ENCODE measurements at places on chromosomes 2 and 18. TPM values are rescaled to one million over a fixed set of nuclear protein-coding genes. Genes with fewer than 3 reads are reported as not detected.

The GKN1 gene
- total RNA-seq: not detected

The MDH1B gene
- 2.0 TPM for total RNA-seq

The GPAT2 gene
- not detected for total RNA-seq

The CD302 gene
- total RNA-seq: 1.0 TPM

The DAPL1 gene
- not detected for total RNA-seq

The ASB18 gene
- total RNA-seq: not detected

The TGFA gene
- 1.4 TPM for total RNA-seq

The ST8SIA3 gene
- total RNA-seq: 3.1 TPM

The ABCG8 gene
- not detected for total RNA-seq

The LHCGR gene
- total RNA-seq: 0.12 TPM

DNA sequence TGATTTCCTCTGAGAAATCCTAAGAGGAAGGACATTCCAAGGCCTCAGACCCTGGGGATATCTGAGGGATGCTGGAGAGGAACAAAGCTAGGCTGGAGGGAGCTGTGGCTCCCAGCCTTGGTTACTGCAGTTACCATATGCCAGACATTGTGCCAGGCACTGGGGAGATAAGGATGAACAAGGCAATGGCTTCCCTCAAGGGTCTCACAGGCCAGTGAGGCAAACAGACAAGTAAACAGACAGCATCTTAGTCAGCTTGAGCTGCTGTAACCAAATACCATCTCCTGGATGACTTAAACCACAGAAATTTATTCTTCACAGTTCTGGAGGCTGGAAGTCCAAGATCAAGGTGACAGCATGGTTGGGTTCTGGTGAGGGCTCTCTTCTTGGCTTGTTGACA lies 91.8 kb downstream of the SKA1 start:
- no peak for DNase-seq

DNA sequence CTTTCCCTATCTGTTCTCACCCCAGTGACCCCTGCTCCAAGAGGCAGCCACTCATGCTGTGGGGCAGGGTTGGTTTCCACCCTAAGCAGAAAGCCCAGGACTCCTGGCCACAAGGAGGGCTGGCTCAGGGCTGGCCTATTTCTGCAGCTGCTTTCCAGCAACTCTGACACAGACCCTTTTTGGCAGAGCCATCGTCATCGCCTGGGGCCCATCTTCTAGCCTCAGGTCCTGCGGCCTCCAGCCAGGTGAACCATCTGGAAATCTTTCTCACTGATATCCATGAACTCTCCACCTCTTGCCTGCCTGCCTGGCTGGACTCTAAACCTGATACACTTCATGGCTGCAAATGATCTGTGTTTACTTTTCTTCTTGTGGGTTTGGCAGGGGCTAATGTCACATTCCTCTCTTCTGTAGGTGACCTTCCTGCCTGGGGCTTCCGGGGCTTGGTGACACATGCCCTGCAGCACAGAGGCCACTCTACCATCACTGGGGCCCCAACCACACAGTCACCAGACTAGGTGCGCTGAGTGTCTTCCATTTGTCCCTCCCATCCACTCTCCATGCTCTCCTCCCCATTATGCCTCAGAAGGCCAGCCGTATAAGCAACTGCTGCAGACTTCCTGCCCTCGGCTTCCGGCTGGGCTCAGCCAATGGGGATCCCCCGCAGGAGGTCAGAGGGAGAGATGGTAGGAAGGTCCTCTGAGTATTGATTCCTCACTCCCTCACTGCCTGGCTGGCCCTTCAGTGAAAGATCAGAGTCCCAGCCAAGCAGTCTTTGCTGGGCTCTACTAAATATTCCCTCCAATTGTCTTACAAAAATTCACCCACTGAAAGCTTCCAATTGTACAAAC lies 9.7 kb upstream of the COPS8 start:
- no peak for DNase-seq

- no peak for DNase-seq
Measured at GRCh38 chr2:12457831-12458230, 258.9 kb upstream of the TRIB2 start.

- DNase-seq: no peak
Measured at GRCh38 chr2:10700078-10700803, 10.5 kb upstream of the NOL10 start.

GRCh38 chr2:44969936-44970335 lies 28.4 kb downstream of the SIX3 start:
- no peak for DNase-seq

- DNase-seq: no peak
Measured at GRCh38 chr18:62795813-62796212, 80.5 kb downstream of the PHLPP1 start.

DNA sequence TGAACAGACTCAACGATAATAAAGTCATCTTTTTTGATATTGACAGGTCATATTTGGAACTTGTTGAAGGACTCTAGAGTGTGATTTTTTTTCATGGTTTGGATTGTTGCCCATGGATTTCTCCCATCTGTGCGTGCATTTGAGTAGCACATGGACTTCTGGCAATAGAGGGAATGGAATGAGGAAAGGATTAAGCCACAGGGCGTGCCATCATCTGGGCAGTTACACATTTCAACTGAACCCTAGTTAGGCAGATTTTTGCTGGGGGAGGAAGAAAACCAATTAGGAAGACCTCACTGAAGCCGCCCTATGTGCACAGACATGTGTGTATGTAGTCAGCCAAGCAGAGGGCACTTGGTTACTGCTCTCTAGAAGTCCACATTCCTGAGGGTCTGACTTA lies 72.6 kb downstream of the TPGS2 start:
- DNase-seq: no peak

DNA sequence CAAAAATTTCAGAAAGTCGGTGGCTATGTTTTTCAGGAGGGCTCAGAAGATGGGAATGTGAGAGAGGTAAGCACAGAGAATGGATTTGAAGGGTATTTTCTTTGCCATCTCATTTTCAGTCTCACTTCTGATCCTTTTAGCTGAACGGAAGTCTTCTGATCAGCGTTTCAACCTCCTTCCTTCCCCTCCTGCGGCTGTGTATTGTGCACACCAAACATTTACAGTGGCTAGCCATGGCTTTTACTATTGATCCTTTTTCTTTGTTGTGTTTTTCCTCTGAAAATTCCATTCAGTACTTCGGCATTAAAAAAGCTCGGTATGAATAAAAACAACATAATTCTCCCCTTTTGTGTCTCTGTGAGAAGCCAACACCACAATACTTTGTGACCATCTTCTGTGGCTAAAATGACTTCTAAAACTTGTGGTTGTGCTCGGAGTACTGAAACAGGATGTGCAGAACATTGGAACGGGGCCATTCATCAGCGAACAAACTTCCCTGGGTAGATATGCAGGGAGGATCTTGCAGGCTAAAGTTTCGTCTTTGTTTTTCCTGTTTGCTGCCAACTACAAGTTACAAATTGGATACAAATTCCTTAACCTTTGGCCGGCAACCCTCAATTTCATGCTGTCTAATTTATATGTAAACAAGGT lies 260.8 kb upstream of the FAM98A start:
- DNase-seq: no peak

GRCh38 chr18:55421615-55422419 lies 166.2 kb downstream of the TCF4 start:
- no peak for DNase-seq

DNA sequence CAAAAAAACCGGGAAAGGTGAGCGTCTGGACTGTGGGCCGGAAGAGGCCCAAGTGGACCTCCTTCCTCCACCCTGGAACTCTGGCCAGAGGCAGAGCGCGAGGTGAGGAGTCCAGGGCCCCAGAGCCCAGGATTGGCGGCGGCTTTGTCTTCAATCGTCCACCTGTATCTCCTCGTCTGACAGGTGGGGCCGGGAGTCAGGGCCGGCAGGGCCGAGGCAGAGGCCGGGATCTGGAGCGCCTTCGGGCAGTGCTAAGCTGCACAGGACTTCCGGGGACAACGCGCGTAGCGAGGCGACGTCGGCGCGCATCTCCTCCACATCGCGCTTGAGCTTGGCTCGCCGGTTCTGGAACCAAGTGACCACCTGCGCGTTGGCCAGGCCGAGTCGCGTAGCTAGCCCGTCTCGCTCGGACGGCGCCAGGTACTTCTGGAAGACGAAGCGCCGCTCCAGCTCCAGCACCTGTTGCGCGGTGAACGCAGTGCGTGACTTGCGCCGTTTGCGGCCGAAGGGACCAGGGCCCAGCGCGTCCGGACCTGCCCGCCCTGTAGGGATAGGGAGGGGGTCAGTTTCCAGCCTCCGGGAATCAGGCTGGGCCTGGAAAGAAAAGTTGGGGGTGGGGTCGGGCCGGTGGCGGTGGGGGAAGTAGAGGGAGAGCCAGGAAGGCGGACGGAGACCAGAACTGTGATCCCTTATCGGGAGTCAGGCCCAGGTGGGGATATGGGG lies 1.5 kb downstream of the LBX2 start:
- DNase-seq: no peak

DNA sequence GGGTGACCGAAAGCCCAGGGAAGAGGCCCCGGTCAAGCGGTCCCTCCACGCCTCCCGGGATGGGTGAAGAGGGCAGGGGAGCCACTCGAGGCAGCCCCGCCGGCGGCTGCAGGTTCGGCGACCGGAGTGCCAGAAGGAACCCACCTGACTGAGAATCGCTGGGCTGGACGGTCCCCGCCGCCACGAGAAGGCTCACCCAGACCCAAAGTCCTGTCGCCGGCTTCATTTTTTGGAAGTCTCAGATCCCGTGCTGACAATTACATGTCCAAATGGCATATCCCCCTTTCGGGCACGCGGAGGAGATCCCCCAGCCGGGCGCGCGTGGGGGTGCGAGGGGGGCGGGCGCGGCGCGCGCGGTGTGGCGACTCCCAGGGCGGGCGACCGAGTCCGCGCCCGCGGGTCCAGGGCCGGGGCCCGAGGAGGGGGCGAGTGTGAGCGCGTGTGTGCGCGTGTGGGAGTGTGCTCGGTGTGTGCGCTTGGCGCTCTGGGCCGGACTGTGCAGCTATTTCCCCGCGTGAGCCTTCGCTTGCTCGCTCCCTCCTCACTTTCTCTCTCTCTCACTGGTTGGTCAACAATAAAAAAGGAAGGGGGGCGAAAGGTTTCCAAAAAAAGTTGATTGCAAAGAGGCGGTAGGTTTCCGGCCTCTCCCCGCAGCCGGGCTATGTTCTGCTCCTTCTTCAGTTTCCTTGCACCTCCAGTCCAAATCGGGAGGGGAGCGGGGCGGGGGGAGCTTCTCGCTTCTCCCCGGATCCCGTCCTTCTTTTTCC lies at the start of gene ERBB4:
ERBB4 (minus strand) TSS at position 498 of the 767 bp plus-strand sequence; CDS start at position 226, 272 bp downstream.
- DNase-seq: peak; percentile 9

- DNase-seq: no peak
Measured at GRCh38 chr2:230715201-230715600, 2.6 kb downstream of the CAB39 start.

DNA sequence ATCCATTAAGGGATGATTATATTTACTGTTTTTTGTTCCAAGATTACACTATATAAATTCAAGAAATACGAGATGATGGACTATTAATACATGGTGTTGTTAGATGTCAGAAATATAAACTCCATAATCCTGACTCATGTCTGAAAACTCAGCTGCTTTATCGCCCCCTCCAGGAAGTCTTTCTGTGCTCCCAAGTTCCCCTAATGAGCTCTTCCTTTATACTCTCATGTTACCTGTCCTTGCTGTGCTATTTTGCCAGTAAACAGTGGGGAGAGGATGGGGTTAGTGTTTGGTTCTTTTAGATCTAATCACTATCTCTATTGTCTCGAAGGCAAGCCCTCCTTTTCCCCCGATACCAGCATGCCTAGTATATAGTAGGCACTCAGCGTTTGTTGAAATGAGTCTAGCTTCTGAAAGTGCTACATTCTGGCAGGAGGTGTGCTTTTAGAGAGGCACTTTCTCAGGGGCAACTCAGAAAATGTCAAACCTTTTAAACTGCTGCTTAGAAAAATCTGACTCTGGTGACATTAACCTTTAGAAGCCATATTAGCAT lies 21.4 kb upstream of the BARD1 start:
- no peak for DNase-seq

GRCh38 chr2:163800951-163801381 lies 65.2 kb upstream of the FIGN start:
- DNase-seq: peak; percentile 2

- DNase-seq: no peak
Measured at GRCh38 chr18:52577795-52578194, 237.8 kb downstream of the DCC start.

DNA sequence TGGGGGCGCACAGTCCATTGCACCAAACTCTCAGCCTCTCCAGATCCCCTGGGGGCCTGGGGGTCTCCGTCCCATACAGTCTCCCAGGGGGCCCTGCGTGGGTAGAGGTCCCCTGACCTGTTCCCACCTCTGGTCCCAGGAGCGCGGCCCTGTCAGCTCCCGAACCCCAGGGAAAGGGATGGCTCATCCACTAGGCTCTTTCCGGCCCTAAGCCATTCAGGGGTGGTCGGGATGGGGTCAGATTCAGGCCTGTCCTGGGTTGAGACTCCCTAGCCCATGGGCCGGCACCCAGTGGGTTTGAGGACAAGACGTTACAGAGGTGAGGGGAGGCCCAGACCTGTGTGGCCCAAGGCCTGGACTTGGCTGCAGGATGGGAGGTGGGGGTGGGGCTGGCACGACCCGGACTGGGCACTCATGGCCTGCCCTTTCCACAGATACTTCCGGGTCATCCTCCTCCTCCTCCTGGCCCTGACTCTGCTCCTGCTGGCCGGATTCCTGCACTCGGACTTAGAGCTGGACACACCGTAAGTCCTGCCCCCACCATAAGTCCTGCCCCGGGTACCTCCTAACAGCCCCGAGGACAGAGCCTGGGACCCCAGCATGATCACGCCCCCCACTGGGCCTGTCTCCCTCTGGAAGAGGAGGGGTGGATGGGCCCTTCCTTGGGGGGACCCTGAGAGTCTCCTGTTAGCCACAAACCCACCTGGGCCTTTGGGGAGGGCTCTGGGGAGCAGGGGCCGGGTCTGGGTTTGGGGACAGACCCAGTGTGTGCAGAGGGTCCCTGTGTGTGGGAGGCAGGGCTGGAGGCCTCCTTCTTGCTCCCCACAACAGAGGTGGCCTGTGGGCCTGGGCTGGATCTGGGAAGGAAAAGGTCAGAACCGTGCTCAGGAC lies 10.1 kb upstream of the NEU4 start:
- no peak for DNase-seq

GRCh38 chr2:111054791-111055691 lies 65.7 kb upstream of the BCL2L11 start:
- no peak for DNase-seq

GRCh38 chr2:222322236-222322635 lies 23.4 kb upstream of the PAX3 start:
- no peak for DNase-seq

DNA sequence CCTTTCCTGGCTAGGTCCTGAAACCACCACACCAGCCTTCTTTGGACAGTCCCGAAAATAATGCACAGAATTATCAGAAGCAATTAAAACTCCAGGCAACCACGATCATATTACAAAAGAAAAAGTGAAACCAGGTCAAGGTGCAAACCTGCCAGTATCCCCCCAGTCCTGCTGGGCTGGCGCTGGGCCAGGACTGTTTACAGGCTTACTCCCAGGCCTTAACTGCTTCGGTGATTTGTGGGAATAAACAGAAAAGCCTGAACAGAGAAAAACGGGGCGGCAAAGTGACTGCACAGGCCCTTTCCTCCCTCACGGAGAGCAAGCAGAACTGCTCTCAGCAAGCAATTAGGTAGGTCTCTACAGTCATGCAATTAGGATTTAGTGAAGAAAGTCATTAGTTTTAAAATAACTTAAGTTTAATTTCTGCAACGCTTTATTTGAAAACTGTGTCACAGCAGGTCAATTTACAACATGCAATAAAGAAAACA lies 1.3 kb downstream of the HDAC4 start:
- no peak for DNase-seq

Measured in neural crest cell (in vitro differentiated cells).